ENCODE measurements at places on chromosomes 3 and 15.

GRCh38 chr3:172517859-172518466 is 5.3 kb downstream of the TNFSF10 start:
- peak; percentile 66 for DNase-seq

DNA sequence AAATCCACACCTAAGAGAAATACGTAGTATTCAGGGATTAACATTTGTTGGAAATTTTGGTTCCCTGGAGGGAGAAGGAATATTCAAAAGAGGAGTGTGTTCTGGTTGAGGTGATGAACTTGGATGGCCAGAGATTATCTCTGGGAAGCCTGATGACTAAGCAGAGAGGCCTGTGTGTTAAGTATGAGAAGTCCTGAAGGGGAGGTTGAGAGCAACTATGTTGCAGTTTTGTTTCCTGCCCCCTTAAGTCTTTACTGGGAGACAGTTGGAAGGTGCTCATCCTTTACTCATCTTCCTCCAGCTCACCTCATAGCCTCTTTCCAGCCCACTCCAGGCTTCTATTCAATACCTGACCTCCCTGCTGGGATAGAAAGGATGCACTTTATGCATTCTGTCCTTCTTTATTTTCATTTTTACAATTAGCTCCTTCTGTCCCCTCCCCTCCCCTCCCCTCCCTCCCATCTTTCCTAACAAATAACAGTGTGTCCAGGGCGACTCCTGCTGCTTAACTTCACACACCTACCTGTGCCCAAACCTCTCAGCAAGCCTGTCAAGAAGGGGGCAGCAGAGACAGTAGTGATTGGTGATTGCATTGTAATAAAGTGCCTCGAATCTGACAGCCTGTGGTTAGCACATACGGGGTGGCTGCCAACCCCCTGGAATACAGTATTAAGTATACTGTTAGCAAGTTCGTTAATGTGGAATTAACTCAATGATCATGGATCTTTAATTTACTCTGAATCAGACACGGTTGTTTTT is 11.9 kb downstream of the RAP2B start:
- DNase-seq, result peak; percentile 36

DNA sequence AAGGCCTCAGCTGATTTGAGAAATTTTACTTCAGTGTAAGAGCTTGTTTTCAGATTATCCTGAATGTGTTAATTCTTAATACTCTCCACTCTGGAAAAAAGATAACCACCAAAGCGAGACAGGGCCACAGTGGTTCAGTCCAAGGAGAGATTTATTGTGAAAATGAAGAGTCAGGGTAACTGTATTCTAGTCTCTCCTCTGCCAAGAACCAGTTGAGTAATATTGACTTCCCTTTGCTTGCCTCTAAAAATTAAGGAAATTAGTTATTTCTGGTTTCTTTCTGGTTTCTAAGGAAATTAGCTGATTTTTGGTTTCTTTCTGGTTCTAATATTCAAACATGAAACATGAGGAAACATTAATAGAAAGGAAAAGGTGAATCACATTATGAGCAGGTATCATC is 34.9 kb downstream of the PPP1R2 start:
- DNase-seq, result no peak

GRCh38 chr3:46895204-46895660 is 17.7 kb downstream of the PTH1R start:
- DNase-seq, result peak; percentile 77

DNA sequence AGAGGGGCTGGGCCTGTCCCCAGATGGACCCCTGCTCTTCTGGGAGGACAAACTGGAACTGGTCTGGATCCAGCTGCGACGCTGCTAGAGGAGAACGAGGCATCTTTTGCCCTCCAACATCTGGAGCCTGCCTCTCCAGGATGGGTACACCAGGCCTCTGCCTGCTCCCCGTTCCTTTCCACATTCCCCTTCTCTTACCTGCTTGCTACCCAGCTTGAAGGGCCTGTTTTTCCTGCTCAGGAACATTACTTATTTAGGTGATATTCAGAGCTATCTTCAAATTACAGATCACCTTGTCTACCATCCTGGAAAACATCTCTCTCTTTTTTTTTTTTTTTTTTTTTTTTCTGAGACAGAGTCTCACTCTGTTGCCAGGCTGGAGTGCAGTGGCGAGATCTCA is 64.0 kb downstream of the CHRD start:
- no peak for DNase-seq

DNA sequence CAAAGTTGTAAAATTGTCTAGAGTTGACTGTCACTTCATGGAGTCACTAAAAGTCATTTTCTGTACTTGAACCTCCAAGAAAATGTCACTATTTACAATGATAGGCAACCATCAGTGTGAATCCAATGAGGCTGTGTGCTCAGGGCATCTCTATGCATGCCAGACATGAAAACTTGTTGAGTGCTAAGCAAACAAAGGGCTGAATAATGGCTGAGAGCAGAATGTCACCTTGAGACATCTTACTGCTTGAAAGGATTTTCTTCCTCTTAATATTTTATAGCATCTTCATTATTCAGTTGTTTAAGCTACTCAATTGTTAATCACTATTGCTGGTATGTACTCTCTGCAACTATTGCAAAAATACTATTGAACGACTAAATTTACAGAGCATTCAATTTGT is 184.7 kb downstream of the PLCH1 start:
- DNase-seq, result no peak

DNA sequence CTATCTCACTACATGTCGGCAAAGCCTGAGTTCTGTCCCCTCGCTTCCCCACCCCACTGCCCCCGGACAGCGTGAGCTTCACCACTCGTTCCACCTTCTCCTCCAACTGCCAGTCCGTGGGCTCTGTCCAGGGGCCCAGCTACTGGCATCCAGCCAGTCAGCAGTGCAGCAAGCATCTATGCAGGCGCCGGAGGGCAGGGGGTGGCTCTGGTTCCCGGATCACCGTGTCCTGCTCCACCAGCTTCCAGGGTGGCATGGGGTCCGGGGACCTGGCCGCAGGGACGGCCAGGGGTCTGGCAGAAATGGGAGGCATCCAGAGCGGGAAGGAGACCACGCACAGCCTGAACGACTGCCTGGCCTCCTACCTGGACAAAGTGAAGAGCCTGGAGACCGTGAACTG is 20.4 kb downstream of the CMTM8 start:
- no peak for DNase-seq

Data from CD4-positive, alpha-beta T cell treated with Interleukin-21 for 1 hour (primary cell).